ENCODE measurements at places on chromosomes 16 and 17.

- H3K4me3 ChIP-seq: peak overlapping the region; percentile 81
- DNase-seq: peak; percentile 39
- H3K4me1 ChIP-seq: peaks cover 28% of the 10 kb centered on the region
- H3K27me3 ChIP-seq: no peaks in the 10 kb centered on the region
Measured at GRCh38 chr16:4415538-4416199, 727 bp downstream of the CORO7 start.

DNA sequence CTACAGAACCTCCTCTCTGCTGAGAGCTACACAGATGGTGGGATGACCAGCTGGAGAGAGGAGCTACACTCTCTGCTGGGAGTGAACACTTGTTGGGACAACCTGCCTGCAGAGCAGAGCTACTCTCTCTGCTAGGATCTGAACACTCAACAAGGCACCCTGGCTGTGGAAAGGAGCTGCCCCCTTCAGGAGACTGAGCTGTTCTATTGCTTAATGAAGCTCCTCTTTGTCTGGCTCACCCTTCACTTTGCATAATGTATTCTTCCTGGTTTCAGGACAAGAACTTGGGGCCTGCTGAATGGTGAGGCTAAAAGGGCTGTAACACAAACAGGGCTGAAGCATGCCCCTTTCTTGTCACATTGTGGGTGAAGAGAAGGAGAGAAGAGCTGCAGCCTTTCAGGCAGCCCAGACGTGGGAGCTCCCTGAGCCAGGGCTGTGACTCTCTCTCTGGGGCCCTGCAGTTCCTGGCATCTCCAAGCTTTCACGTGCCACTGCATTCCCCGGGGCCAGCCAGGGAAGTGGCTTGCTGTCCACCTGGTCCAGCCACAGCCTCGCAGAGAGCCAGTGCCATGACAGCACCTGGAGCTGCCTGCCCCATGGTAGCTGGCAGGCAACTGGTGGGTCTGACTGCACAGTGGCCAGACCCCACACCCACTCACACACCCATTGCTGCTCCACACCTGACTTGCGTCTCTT is 272.8 kb upstream of the KCNJ16 start:
- H3K27ac ChIP-seq: no peak overlapping the region
- no peaks in the 10 kb centered on the region for H3K36me3 ChIP-seq
- peak; percentile 16 for DNase-seq

GRCh38 chr17:77798481-77798880 is 160.0 kb upstream of the TNRC6C start:
- H3K36me3 ChIP-seq: no peaks in the 10 kb centered on the region
- no peak for DNase-seq
- H3K27ac ChIP-seq: no peak overlapping the region
- H3K27me3 ChIP-seq: peaks cover 40% of the 10 kb centered on the region
- no peak overlapping the region for H3K4me3 ChIP-seq

DNA sequence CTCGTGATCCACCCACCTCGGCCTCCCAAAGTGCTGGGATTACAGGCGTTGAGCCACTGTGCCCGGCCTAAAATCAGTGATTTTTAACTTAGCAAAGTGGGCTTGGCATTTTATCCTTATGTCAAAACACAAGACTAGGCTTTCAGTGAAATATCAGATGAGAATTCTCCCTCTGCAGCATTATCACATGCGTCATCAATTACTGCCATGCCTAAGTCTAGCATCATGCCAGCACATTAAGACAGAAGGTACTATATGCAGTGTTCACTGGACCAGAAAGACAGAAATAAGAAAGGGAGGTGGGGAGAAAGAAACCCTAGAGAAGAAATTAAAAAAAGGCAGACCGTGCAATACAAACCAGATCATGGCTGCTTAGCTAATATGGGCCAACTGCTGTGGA is 29.8 kb downstream of the GPATCH8 start:
- H3K36me3 ChIP-seq: peaks cover 29% of the 10 kb centered on the region
- H3K4me3 ChIP-seq: no peak overlapping the region
- no peaks in the 10 kb centered on the region for H3K27me3 ChIP-seq
- no peaks in the 10 kb centered on the region for H3K4me1 ChIP-seq
- H3K27ac ChIP-seq: no peak overlapping the region

DNA sequence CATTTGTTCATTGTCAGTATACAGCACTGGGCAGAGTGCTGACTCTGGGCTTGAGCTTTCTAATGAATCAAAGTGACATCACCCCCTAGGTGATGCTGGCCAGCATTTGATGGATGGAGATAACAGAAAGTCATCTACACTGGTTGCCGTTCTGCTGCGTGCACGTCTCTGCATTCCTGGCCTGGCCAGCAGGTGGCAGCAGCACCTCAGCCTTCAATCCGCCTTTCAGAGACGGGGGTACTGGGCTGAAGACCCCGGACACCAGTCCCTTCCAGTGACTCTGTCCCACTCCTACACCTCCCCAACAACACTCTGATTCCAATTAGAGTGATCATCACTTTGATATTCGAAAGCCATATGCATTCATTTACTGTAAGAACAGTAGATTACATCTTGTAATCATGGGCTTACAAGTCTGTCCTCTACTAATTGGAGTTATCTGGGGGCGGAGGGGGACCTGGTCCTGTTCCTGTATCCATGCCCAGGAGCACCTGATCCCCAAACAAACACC is 6.0 kb downstream of the CPSF4L start:
- no peak overlapping the region for H3K4me3 ChIP-seq
- peak; percentile 68 for DNase-seq
- no peaks in the 10 kb centered on the region for H3K36me3 ChIP-seq
- H3K4me1 ChIP-seq: peaks cover 21% of the 10 kb centered on the region
- H3K27ac ChIP-seq: no peak overlapping the region

DNA sequence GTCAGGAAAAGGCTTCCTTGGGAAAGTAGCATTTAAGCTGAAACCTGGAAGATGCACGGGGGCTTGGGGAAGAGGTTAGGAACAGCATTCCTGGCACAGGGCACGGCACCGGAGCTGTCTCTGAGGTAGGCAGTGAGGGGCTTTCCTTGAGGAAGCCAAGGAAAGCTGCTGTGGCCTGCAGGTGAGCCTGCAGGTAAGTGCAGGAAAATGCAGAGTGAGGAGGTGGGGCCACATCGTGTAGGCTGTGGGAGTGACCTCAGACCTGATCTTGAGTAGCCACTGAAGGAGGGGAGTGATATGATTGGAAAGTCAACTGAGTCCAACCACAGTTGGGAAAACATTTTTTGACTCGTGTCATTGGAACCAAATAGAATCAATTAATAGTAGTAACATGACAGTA is 79.5 kb downstream of the CDK5R1 start:
- no peak for DNase-seq
- H3K27me3 ChIP-seq: peaks cover 4% of the 10 kb centered on the region
- no peak overlapping the region for H3K4me3 ChIP-seq
- no peaks in the 10 kb centered on the region for H3K4me1 ChIP-seq
- no peak overlapping the region for H3K27ac ChIP-seq

- no peak overlapping the region for H3K27ac ChIP-seq
- H3K4me1 ChIP-seq: peaks cover 24% of the 10 kb centered on the region
- DNase-seq: no peak
- H3K4me3 ChIP-seq: no peak overlapping the region
- H3K27me3 ChIP-seq: no peaks in the 10 kb centered on the region
- H3K36me3 ChIP-seq: peaks cover 52% of the 10 kb centered on the region
Measured at GRCh38 chr17:78888941-78889518, 14.0 kb downstream of the CEP295NL start.

- no peaks in the 10 kb centered on the region for H3K36me3 ChIP-seq
- no peak overlapping the region for H3K4me3 ChIP-seq
- no peaks in the 10 kb centered on the region for H3K4me1 ChIP-seq
- no peak overlapping the region for H3K27ac ChIP-seq
- DNase-seq: no peak
- no peaks in the 10 kb centered on the region for H3K27me3 ChIP-seq
Measured at GRCh38 chr17:69434164-69434579, 19.7 kb downstream of the MAP2K6 start.

DNA sequence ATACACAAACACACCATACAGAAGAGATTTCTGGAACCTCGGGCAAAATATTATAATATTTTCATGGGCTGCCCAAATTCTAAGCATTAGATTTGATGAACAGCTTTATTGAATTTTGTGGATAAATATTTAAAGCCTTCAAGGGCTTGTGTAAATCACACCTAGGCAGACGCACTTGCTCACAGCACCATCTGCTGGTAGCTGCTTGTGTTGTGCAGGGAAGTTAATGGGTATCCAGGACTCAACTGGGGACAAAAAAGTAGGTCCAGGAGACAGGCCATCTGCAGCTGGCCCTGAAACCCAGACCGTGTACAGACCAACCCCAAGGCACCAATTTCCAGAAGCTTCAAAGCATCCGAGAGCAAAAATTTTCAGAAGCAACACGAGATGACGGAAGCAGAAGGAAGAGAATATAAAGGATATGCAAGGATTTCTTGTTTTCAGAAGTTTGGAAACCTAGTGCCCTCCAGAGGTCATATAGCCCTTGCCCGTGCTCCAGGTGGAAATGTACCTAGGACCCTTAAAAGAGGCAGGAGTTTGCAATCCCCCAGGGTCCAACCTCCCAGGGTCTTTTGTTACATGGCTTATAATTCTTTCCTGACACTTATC is 140.0 kb downstream of the CHD9NB start:
- no peak overlapping the region for H3K4me3 ChIP-seq
- no peak overlapping the region for H3K27ac ChIP-seq

GRCh38 chr17:52995147-52995546 is 827.6 kb upstream of the KIF2B start:
- no peak overlapping the region for H3K27ac ChIP-seq
- no peak for DNase-seq
- H3K4me1 ChIP-seq: no peaks in the 10 kb centered on the region
- no peaks in the 10 kb centered on the region for H3K36me3 ChIP-seq
- H3K27me3 ChIP-seq: no peaks in the 10 kb centered on the region

- H3K36me3 ChIP-seq: peaks cover 5% of the 10 kb centered on the region
- no peak for DNase-seq
Measured at GRCh38 chr17:4862720-4863119, 29.6 kb downstream of the MINK1 start.

GRCh38 chr17:69448431-69449102 is 34.1 kb downstream of the MAP2K6 start:
- no peaks in the 10 kb centered on the region for H3K27me3 ChIP-seq
- H3K4me3 ChIP-seq: no peak overlapping the region
- DNase-seq: no peak

DNA sequence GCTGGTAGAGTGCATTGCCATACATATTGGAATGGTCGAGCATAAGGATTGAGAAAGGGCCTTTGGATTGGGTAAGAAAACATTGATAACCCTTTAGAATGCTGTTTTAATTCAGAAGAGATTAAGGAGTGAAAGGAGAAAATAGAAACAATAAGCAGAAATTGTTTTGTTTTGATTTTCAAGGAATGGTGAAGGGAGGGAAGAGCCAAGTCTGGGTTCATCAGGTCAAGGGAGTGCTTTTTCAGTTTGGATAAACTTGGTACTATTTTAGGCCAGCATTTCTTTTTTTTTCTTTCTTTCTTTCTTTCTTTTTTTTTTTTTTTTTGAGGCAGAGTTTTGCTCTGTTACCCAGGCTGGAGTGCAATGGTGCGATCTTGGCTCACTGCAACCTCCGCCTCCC is 50.3 kb downstream of the SNTB2 start:
- no peak overlapping the region for H3K27ac ChIP-seq
- no peak for DNase-seq
- H3K36me3 ChIP-seq: peaks cover 7% of the 10 kb centered on the region
- H3K4me1 ChIP-seq: no peaks in the 10 kb centered on the region
- no peak overlapping the region for H3K4me3 ChIP-seq
- H3K27me3 ChIP-seq: no peaks in the 10 kb centered on the region

DNA sequence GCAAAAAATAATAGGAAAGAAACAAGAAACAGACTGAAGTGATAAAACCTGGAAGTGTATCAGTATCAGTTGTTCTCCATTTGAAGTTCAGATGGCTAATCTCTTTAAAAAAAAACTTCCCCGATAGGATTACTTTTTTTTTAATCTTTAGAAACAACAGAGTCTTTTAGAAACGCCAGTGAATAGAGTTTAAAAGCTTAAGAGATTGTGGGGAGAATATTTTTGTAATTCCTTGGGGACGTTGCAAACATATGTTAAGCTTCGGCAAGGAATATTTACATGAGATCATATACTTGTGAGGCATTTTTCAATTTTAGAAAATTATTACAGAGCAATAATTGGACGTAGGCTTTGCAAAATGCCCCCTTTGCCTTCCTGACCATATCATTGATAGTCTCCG is 13.2 kb downstream of the MAF start:
- H3K27ac ChIP-seq: no peak overlapping the region
- H3K27me3 ChIP-seq: peaks cover 3% of the 10 kb centered on the region
- H3K4me3 ChIP-seq: no peak overlapping the region
- DNase-seq: no peak
- H3K4me1 ChIP-seq: peaks cover under 1% of the 10 kb centered on the region
- 0 out of 2 replicates have a peak, but pooled peaks cover 2% of the 10 kb centered on the region for H3K36me3 ChIP-seq

- no peak overlapping the region for H3K4me3 ChIP-seq
- peaks cover 54% of the 10 kb centered on the region for H3K36me3 ChIP-seq
- no peak overlapping the region for H3K27ac ChIP-seq
- H3K27me3 ChIP-seq: no peaks in the 10 kb centered on the region
- no peak for DNase-seq
- peaks cover 20% of the 10 kb centered on the region for H3K4me1 ChIP-seq
Measured at GRCh38 chr17:6642592-6642991, 1.7 kb downstream of the TXNDC17 start.

- no peaks in the 10 kb centered on the region for H3K4me1 ChIP-seq
- H3K27me3 ChIP-seq: no peaks in the 10 kb centered on the region
- H3K36me3 ChIP-seq: peaks cover 32% of the 10 kb centered on the region
Measured at GRCh38 chr17:75250009-75250471, 11.4 kb downstream of the GGA3 start.

GRCh38 chr16:15578824-15579223 is 64.1 kb downstream of the MARF1 start:
- H3K27me3 ChIP-seq: no peaks in the 10 kb centered on the region
- no peaks in the 10 kb centered on the region for H3K4me1 ChIP-seq
- H3K27ac ChIP-seq: no peak overlapping the region
- H3K36me3 ChIP-seq: peaks cover 11% of the 10 kb centered on the region
- DNase-seq: no peak

DNA sequence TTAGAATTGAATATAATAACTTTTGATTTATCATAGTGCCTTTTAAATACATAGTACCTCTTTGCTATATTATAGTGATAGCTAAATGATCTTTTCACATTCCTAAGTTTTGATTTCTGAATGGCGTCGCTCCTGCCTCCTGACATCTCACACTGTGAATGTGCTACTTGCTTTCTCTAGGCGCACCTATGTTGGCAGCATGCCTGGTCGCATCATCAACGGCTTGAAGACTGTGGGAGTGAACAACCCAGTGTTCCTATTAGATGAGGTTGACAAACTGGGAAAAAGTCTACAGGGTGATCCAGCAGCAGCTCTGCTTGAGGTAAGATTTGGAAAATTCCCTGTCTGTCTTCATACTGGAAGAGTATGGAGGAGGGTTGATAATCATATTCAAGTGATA is 29.8 kb upstream of the ABCC11 start:
- DNase-seq: no peak
- H3K4me3 ChIP-seq: no peak overlapping the region
- peaks cover 34% of the 10 kb centered on the region for H3K36me3 ChIP-seq
- no peak overlapping the region for H3K27ac ChIP-seq
- no peaks in the 10 kb centered on the region for H3K27me3 ChIP-seq

- peaks cover 19% of the 10 kb centered on the region for H3K4me1 ChIP-seq
- no peak overlapping the region for H3K4me3 ChIP-seq
- H3K27ac ChIP-seq: no peak overlapping the region
- DNase-seq: no peak
- H3K27me3 ChIP-seq: no peaks in the 10 kb centered on the region
Measured at GRCh38 chr16:21184834-21185233, 26.4 kb downstream of the LDAF1 start.
